ENCODE measurements at places on chromosomes 13 and 19. TPM values are rescaled to one million over a fixed set of nuclear protein-coding genes. Genes with fewer than 3 reads are reported as not detected.

GRCh38 chr13:41813426-41813825 lies 147.5 kb downstream of the VWA8 start:
- no peak for DNase-seq

GRCh38 chr19:39199025-39199424 lies 2.3 kb downstream of the NCCRP1 start:
- no peak for DNase-seq

DNA sequence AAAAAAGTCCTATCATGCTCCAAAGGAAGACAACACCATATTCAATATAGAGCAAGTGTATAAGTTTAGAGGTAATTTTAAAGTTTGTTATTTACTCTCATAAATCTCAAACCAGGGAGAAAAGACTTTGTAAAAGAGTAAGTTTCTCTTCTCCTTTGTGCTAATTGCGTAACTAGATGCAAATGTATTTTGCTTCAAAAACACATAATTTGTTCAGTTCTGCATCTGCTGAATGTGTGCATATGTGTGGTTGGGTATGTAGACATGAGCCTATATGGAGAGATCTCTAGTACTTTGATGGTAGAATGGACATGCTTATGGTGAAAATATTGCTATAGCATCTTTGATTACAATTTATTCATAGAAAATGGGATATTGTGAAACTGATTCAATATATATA lies 17.8 kb upstream of the MIR17HG start:
- no peak for DNase-seq

GRCh38 chr13:25400925-25401324 lies 29.2 kb downstream of the ATP8A2 start:
- no peak for DNase-seq

DNA sequence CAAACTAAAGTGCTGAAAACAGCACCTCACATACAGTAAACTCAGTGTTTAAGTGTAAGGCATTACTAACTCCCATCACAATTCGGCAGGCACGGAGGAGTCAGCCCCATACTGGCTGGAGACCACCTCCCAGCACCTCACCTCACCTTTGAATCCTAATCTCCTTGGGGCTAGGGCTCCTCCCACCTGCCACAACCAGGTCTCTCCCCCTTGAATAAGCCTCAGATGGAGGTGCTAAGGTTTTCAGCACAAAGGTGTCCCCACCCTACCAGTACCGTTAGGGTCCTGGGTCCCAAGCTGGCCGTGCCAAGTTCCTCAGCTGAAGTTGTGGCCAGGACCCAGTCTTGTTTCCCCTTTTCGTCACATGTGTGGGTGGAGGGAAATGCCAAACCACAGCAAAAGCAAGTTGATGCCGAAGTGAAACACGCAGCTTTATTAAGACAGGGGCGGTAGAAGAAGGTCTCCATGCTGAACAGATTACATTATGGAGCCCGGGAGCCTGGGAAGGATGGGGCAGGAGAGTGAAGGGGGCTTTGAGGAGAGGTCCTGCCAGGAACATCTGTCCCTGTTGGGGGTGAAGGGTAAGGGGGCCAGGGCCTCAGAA lies at the start of gene IGFLR1:
IGFLR1 (minus strand) TSS at position 332 of the 604 bp plus-strand sequence. CDS start 1,272 bp downstream, outside the sequence.
- DNase-seq, result no peak

DNA sequence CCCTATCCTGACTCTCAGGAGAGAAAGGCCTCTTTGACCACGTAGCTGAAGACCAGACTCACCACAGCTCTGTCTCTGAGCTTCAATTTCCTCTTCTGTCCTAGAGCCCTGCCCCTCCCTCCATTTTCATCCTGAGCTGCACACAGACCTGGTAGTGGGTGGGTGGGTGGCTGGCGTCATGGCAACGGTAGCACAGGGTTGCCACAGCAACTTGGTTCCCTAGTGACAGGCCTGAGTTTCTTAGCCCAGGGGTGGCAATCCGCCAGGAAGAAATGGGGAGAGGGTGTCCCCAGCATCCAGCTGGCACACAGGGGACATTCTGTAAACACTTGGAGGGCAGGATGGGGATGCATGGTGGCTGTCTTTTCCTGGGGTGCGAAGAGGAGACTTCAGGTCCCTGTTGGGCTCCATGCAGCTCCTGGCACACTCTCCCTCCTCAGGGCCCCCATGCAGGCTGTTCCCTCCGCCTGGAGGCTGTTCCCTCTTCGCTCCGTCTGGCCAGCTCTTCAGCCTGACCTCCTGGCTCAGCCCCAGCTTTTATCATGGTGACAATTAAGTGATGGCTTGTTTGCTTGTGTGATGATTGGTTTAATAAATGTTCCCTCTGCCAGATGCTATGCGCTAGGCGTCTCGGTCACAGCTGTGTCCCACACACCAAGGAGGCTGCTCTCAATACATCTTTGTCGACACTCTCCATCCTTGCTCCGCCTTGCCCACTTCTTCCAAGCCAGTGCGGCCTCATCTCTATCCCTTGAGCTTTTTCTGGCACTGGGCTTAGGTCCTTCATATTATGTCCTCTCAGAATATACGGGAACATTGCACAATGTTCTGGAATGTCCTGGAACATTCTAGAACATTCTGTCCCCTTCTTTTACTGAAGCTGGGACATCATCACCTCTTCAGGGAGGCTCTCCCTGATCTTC lies 7.4 kb upstream of the KLHL26 start:
- DNase-seq, result no peak

DNA sequence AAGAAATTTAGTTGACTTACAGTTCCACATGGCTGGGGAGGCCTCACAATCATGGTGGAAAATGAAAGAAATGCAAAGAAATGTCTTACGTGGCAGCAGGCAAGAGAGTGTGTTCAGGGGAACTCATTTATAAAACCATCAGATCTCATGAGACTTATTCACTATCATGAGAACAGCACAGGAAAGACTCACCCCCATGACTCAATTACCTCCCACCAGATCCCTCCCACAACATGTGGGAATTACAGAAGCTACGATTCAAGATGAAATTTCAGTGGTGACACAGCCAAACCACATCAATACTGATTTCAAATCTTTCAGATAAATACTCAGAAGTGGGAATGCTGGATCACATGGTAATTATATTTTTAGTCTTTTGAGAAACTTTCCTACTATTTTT lies 1357.9 kb downstream of the SLITRK5 start:
- DNase-seq, result no peak

GRCh38 chr13:59706101-59706976 lies 457.4 kb downstream of the DIAPH3 start:
- no peak for DNase-seq

- DNase-seq, result no peak
Observed at GRCh38 chr19:29927944-29928625, 14.0 kb upstream of the URI1 start.

- no peak for DNase-seq
Observed at GRCh38 chr19:55096061-55096701, 20.5 kb downstream of the EPS8L1 start.

- no peak for DNase-seq
Observed at GRCh38 chr13:28641600-28641926, 17.4 kb upstream of the POMP start.

DNA sequence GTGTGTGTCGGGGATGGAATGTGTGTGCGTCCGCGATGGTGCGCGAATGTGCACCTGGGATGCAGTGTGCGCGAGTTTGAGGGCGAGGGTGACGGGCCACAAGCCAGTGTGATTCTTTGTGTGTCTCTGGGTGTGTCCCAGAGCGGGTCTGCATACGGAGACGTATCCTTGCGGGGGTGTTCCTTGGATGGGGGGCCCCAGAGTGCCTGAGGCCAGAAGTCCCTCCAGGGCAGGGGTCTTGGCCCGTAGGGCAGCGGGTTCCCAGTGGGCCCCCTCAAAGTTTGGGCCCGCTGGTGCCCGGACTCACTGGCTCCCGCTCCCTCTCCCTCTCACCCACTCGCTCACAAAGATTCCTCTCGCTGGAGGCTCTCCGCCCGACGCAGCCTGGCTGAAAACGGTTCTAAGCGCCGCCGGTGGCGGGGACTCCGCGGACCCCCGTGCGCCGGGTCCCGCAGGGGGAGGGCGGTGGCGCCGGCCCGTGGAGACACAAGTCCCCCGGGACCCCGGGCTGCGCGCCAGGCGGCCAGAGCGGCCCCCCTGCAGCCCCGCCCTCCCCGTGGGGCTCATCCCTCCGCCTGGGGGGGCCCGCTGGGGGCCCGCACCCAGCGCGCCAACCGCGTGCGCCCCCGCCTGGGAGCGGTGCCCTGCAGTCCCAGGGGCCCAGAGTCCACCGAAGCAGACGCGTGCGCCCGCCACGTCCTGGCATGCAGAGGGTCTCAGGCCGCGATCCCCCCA lies 886 bp downstream of the CRLF1 start:
- no peak for DNase-seq

GRCh38 chr13:93098972-93099371 lies 127.6 kb upstream of the GPC6 start:
- DNase-seq, result no peak

GRCh38 chr13:75906315-75906714 lies 270.2 kb downstream of the LMO7 start:
- DNase-seq, result no peak

- no peak for DNase-seq
Observed at GRCh38 chr13:92734068-92734467, 492.5 kb upstream of the GPC6 start.

DNA sequence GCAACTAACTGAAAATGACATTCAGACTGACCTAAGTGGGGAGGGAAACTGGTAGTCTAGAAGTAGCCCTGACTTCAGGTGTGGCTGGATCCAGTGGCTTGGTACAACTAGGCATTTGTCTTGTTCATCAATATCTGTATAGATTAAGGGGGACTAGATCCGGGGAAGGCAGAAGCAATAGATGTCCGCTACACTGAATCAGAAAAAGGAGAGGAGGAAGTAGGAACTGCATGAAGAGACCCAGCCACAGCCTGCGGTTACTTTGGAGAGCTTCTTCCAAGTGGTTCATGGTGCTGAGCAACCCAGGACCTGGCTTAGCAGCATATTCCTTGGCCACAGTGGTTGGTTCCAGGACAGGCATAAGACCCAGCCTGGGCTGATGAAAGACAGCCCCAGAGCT lies 9.9 kb upstream of the PRODH2 start:
- no peak for DNase-seq

GRCh38 chr13:85255978-85256377 lies 543.2 kb downstream of the SLITRK6 start:
- DNase-seq, result no peak

DNA sequence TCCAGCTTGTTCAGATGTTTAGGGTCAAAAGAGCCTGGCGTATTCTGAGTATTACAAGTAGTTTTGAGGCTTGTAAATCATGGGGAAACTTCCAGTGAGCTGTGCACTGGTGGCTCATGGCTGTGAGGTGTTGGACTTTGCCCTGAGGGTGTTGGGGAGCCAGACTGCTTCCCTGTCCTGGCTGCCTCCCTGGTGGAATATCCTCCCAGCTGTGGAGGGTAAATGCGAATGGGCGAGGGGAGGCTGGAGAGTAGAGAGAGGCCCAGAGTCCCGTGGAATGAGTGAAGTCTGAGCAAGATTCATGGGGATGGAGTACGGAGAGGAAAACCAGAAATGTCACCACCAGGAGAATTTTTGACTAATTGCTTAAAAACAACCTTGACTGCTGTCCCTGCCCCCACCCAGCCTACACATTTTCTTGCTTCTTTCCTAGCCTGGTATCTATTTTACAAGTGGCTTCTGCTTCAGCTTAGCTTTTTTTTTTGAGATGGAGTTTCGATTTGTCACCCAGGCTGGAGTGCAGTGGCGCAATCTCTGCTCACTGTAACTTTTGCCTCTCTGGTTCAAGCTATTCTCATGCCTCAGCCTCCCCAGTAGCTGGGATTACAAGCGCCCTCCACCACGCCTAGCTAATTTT lies 3.7 kb downstream of the SNRPA start:
- no peak for DNase-seq

Gene CRX
- total RNA-seq, result not detected

Gene OR2Z1
- not detected for total RNA-seq

Gene RNF225
- total RNA-seq, result 1.2 TPM

Gene C5AR1
- total RNA-seq, result 6.5 TPM

Gene MCEMP1
- not detected for total RNA-seq

Gene EPSTI1
- 0.69 TPM for total RNA-seq

Gene KLK15
- total RNA-seq, result not detected

Gene PTGIR
- total RNA-seq, result not detected

Gene IQCN
- 4.8 TPM for total RNA-seq

Gene NBEA
- total RNA-seq, result 4.1 TPM

Gene ZNF91
- total RNA-seq, result 12.3 TPM

Data from HCT116 (cell line).